ENCODE measurements at places on chromosomes 2 and 18.
A peak's percentile ranks its signal among the peaks of the same experiment; 100 is the strongest.

GRCh38 chr18:58590254-58590653 lies 38.6 kb downstream of the ALPK2 start:
- no peaks in the 10 kb centered on the region for H3K36me3 ChIP-seq
- no peak overlapping the region for H3K27ac ChIP-seq
- peaks cover 7% of the 10 kb centered on the region for H3K4me1 ChIP-seq
- H3K4me3 ChIP-seq: no peak overlapping the region

GRCh38 chr2:160507046-160507407 lies 13.4 kb upstream of the RBMS1 start:
- ATAC-seq: no peak
- no peaks in the 10 kb centered on the region for H3K36me3 ChIP-seq
- peaks cover 13% of the 10 kb centered on the region for H3K27me3 ChIP-seq
- H3K4me1 ChIP-seq: no peaks in the 10 kb centered on the region
- H3K4me3 ChIP-seq: no peak overlapping the region

GRCh38 chr2:235924675-235925063 lies 243.5 kb downstream of the GBX2 start:
- no peaks in the 10 kb centered on the region for H3K27me3 ChIP-seq
- H3K27ac ChIP-seq: no peak overlapping the region
- H3K4me3 ChIP-seq: no peak overlapping the region
- H3K36me3 ChIP-seq: no peaks in the 10 kb centered on the region
- ATAC-seq: peak; percentile 5
- no peaks in the 10 kb centered on the region for H3K4me1 ChIP-seq

DNA sequence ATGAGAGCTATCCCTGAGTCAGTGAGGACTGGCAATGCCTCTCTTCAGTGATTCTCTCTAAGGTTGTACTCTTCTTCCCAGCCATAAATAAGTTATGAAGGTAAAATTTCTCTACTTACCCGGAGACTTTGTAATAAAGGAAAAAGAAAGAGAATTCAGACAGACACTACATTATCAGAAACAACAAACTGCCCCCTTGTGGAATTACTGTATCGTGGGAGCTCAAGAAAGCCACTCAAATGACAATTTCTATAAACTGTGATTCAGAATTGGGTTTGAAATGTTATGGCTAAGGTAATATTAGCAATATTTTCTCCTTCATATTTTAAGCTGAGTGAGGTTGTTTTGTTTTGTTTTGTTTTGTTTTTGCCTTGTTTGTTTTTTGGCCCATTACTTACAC lies 155.8 kb upstream of the TANK start:
- H3K4me3 ChIP-seq: no peak overlapping the region
- no peaks in the 10 kb centered on the region for H3K36me3 ChIP-seq
- no peaks in the 10 kb centered on the region for H3K4me1 ChIP-seq
- H3K27ac ChIP-seq: no peak overlapping the region

GRCh38 chr2:181203412-181203811 lies 223.0 kb downstream of the UBE2E3 start:
- ATAC-seq: no peak
- peaks cover 10% of the 10 kb centered on the region for H3K36me3 ChIP-seq
- no peaks in the 10 kb centered on the region for H3K27me3 ChIP-seq
- H3K27ac ChIP-seq: no peak overlapping the region
- H3K4me1 ChIP-seq: no peaks in the 10 kb centered on the region

- H3K27ac ChIP-seq: no peak overlapping the region
- no peak for ATAC-seq
- peaks cover 43% of the 10 kb centered on the region for H3K27me3 ChIP-seq
- H3K36me3 ChIP-seq: no peaks in the 10 kb centered on the region
Observed at GRCh38 chr2:204122425-204122824, 185.9 kb downstream of the ICOS start.

DNA sequence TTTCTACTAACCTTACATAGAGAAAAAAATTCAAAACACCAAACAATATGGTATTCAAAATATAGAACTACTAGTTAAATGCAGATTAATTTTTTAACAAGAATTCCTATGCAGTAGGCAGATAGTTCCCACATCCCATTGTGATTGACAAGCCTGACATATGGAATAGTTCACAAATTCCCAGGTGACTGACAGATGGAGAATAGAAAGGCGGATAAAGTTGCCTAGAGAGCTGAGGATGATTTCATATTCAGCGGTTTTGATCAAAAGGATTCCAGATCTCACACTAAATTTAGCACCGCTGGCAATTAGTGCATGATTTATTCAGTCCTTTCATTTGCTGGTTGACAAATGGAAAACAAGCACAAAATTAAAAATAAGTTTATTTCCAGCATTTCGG lies 733.7 kb upstream of the POU3F3 start:
- no peaks in the 10 kb centered on the region for H3K4me1 ChIP-seq
- H3K27me3 ChIP-seq: no peaks in the 10 kb centered on the region
- H3K36me3 ChIP-seq: no peaks in the 10 kb centered on the region

- H3K27me3 ChIP-seq: peaks cover 2% of the 10 kb centered on the region
- H3K4me1 ChIP-seq: peaks cover under 1% of the 10 kb centered on the region
- no peak for ATAC-seq
- no peaks in the 10 kb centered on the region for H3K36me3 ChIP-seq
- H3K27ac ChIP-seq: no peak overlapping the region
Observed at GRCh38 chr18:77645170-77645872, 395.7 kb downstream of the GALR1 start.

DNA sequence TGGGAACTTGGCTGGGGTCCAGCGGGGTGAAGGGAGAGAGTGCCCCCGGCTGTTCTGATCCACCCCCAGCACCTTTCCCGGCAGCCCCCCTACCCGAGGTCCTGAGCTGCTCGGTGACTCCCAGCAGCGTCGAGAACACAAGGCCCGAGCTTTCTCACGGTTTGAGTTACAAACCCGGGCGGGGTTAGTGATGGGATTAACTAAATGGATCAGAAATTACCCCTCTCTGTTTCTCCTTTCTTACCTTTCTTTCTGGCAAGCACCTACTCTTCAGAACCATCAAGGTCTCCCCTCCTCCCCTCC lies 139.4 kb upstream of the GPC1 start:
- peaks cover 28% of the 10 kb centered on the region for H3K27me3 ChIP-seq
- no peak overlapping the region for H3K4me3 ChIP-seq
- ATAC-seq: no peak
- no peaks in the 10 kb centered on the region for H3K36me3 ChIP-seq
- H3K4me1 ChIP-seq: no peaks in the 10 kb centered on the region
- no peak overlapping the region for H3K27ac ChIP-seq

GRCh38 chr18:43170586-43170985 lies 55.1 kb upstream of the RIT2 start:
- no peaks in the 10 kb centered on the region for H3K4me1 ChIP-seq
- no peak overlapping the region for H3K27ac ChIP-seq
- H3K36me3 ChIP-seq: no peaks in the 10 kb centered on the region
- no peak for ATAC-seq
- H3K27me3 ChIP-seq: no peaks in the 10 kb centered on the region
- no peak overlapping the region for H3K4me3 ChIP-seq
